DND-41 (cell line): ENCODE measurements at places on chromosomes 13 and 19.
A peak's percentile ranks its signal among the peaks of the same experiment; 100 is the strongest.

DNA sequence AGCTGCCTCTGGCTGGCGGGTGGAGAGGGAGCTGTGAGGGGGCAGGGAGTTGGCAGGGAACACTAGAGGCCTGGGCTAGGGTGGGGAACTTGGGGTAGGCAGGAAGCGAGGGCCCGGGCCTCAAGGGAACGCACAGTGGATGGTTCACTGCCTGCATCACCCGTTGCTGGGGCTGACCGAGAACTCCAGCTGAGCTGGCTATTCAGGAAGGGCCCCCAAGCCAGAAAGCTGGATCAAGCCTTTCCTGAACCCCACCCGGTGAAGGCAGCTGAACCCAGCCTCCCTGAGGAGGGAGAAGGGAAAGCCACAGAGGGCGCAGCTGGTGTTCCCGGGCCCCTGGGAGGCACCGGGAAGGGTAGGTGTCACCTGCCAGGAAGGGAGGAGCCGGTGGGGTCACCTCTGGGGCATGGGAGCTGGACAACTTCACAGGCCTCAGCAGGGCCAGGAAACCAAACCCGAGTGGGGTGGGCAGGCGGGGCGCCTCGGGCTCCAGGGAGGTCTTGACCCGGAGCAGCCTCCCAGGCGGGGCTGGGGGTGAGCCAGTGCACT is 13.9 kb downstream of the PALM start:
- DNase-seq, result no peak

DNA sequence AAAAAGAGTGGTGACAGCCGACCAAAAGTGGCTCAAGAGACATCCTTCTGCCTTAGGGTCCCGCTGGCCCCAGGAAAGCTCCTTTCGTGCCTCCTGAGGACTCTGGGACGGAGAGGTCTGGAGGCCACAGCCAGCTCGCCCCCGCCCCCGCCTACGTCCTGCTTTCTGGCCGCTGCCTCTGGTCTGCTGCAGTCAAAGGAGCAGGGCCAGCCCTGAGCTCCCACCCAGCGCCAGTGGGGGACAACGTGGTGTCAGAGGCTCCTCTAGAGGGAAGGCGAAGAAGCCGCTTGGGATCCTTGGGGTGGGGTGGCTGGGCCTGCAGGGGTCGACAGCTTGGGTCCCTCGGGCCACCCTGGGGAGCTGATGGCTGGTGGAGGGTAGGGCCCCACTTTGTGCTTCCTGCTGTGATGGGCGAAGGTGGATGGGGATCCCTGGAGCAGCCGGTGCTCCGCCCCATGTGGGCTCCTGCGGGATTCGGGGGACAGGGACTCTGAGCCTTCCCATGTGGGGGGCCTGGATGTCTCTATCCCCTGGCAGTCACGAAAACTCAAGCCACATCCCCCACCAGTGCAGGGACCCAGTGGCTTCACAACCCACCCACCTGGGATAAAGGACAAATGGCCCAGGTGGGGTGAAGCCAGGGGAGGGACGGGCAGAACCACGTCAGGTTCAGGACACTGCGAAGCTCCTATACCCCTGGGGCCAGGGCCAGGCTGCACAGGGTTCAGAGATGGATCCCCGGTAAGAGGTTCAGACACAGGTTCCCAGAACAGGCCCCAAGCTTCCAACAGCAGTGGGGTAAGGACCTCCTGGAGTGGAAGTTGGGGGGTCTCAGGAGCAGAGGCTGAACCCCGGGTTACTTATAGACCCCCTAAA is 9.0 kb upstream of the DIRAS1 start:
- DNase-seq, result no peak

DNA sequence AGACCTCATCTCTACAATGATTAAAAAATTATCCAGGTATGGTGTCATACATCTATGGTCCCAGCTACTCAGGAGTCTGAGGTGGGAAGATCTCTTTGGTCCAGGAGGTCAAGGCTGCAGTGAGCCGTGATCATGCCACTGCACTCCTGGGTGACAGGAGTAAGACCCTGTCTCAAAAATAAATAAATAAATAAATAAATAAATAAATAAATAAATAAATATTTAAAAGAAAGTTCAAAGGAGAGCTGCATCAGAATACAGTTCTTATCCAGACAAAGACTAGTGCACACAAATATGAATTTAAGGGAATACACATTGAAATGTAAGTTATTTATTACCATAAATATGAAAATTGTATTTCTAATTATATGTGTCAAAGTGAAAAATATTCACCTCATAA is 624.9 kb downstream of the SLITRK6 start:
- no peak for DNase-seq

DNA sequence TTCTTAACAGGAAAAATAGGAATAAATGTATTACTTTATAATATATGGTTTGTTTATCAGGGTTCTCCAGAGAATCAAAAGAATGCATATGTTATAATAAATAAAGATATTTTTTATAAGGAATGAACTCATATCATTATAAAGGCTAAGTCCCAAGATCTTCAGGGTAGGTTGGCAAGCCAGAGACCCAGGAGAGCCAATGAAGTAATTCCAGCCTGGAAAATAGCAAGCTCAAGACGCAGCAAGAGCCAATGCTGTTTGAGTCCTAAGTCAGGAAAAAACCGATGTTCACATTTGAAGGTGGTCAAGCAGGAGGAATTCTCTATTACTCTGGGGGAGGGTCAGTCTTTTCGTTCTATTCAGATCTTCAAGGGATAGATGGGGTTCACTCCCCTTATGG is 490.0 kb downstream of the PCDH20 start:
- DNase-seq, result no peak

- DNase-seq, result no peak
These were observed 221.6 kb downstream of the NBEA start for GRCh38 chr13:35163674-35164073.

GRCh38 chr19:52391135-52391534 is 6.5 kb upstream of the ZNF528 start:
- DNase-seq, result no peak

DNA sequence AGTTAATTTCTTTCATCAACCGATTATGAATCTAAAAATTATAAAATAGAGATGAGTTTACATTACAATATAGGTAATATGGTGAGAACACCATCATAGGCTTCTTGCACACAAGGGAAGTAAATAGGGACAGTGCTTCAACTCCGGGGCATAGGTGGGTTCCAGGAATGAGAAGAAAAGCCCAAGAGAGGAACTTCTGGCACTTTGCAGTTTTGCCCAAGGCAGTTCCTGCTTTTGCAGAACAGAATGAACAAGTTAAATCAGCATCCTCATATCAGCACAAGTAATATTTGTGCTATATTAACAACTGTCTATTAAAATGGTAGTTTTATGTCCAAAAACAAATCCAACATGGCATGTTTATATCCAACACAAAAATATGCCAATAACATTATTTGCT is 60.1 kb downstream of the DACH1 start:
- no peak for DNase-seq

DNA sequence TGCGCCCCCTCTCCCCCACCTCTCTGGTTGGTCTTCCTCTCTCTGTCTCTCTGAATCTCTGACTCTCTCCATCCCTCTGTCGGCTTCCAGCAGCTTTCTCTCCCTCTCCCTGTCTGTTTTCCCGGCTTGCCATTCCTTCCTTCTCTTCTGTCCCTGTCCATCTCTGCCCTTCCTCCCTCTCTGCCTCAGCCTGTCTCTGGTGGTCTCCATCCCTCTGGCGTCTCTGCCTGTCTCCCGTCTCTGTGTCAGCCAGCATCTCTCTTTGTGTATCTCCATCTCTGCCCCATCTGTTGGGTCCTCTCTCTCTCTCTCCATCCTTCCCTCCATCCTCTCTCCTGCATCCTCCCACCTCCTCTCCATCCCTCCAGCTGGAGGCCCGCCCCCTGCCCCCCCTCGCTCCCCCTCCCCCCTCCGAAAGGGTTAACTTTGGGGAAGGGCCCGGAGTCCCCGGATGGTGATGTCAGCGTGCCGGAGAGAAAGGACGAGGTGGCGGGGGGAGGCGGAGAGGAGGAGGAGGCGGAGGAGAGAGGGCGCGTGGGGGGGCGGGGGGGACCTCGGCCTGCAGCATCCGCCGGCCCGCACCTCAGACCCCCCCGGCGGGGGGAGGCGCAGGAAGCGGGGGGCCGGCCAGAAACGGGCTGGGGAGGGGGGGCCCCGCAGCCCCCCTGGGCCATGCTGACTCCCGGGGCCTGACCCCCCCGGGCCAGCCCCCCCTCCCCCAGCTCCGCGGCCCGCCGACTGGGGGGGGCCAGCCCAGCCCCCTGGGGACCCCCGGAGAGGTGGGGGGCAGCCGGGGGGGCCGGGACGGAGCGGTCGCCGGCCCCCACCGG is at the start of gene BRSK1:
Gene BRSK1, plus strand, starts transcription at position 450 of the 830 bp plus-strand sequence. CDS start 446 bp downstream, outside the sequence.
- DNase-seq, result peak; percentile 73

DNA sequence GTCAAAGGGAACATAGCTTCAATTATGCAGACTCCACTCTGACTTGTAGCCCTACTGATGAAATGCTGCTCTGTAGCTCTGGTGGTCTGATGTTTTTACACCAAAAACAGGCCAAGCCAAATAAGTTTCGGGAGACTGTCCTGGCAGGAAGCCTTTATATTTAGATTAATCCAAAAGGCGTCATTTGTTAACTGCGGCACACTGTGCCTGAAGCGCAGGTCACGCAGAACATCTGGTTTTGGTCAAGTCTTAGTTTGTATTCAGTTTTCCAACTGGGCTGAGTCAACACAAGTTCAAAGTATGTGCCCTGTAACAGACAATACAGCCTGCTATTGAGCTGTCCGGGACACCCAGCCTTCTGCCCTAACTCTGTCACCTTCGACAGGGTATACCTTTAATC is 154.6 kb upstream of the IPO5 start:
- no peak for DNase-seq

DNA sequence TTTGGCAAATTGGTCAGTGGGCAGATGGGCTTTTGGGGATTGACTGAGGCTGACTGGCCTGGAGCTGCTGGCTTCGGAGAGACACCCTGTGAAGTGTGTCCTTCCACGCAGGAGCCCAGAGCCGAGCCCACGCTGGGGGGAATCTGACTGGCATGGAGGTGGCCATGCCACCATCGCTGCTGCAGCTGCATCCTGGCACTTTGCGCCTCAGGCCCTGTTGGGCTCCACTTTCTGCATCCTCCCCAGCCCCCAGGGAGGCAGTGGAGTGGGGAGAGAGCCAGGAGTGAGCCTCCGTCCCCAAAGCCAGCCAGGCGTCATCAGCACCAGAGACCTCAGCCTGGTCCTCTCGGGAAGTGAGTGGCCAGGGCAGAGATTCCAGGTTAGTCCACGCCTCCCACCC is 17.0 kb upstream of the NCCRP1 start:
- DNase-seq, result no peak

- DNase-seq, result no peak
These were observed 8.1 kb upstream of the PGLYRP1 start for GRCh38 chr19:46030812-46031550.

DNA sequence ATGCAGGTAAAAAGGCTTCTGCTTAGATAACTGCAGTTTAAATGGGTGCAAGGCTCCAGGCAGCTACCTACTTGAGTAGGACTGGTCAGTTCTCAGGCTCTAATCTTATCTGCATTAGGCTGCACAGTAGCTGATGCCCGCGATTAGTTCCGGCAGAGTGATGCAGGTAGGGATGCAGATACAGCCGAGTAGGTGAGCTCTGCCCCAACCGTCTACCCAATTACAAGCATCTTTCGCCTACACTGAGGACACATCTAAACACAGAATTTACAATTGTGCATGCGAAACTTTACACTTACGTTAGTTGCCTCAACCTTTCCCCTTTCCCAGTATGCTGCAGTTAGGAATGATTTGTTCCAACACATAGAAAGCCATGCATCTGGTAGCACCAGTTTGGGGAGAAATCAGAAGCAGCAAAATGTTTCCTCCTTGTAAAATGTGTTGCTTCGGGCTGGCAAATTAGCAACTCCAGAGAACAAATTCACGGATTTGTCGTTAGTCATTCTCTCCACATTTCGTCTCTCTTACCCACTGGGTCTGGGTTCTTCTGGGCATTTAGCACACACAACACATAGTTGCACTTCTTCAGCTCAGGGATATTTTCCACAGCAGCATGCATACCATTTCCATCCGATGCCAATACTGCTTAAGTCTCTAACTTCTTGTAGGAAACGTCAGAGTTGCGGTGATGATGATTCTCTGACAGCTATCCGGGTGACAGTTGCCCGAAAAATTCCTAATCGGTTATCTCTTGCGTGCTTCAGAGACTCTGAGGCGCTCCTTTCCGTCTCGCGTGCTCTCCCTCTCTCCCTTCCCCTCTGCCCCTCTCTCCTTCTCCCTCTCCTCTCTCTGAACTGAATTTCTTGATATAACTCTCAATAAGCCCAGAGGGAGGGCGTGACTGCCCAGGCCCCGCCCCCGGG is at the start of gene PCDH9:
Gene PCDH9, minus strand, starts transcription at position 856 of the 923 bp plus-strand sequence. CDS start 1,896 bp downstream, outside the sequence.
- DNase-seq, result peak; percentile 21

- DNase-seq, result no peak
These were observed 11.6 kb downstream of the ZNF160 start for GRCh38 chr19:53091413-53092254.

DNA sequence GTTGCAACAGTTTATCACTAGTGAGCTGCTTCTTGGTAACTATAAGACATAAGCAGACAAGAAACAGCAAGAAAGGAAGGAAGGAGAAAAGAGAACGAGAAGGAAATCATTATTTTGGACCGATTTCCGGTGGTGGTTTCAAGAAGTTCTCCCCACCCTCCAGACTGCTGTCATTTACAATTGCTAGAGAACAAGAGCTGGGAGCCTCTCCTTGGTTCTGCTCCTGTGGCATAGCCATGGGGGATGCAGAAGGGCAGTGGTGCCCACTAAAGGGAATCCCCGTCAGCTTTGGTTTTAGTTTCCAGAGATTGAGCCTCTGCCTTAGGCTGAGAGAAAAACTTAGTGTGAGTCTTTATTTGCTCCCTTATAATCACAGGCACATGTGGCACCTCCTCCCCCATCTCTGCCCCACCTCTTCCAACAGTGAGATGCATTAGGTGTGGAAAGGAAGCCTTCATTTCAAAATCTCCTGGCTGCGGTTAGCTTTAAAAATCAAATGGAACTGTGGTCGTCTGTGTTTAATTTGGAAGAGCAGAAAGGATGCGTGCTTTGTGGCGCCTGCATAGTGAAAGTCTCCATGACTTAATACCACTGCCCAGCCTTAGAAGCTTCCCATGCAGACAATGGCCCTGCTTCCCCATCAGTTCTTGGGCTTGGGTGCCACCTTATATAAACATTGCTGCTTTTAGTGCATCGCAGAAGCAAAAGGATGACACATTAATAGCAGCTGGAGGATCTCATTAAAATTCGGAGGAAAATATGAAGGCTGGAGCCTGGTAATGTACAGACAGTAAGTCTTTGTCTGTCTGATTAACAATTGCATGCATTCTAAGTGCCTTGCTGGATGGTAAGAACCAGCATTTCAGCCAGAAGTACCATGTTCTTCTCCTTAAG is 25.0 kb downstream of the LRCH1 start:
- peak; percentile 44 for DNase-seq

DNA sequence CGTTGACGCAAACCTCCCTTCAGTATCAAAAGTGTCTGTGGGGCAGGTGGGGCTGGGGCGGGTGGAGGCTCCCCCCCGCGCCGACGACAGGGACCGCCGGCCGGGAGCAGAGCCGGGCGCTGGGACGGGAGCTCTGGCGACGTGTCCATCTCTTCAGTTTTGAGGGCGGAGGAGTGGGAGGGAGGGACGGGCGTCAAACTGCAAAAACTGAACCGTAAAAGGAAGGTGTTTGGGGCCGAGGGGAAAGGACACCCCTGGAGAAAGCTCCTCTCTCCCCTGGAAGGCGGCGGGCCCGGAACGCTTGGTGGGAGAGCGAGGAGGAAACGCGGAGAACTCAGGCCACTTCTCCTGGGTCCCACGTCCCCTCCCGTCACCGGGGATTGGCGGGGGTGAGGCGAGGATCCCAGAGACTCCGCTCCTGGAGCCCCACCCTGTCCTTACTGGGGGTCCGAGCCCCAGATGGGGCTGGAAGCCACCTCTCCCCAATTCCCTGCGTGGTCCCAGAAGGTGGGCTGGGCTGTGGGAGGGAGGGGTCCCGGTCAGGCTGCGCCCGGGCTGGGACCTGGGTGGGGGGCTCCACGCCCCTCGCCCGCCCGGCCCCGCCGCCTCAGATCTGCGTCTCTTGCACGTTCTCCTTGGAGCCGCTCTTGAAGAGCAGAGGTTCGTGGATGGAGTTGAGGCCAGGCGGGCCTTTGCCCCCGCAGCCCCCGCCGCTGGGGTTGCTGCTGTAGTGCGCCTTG is 3.4 kb upstream of the ASPDH start:
- no peak for DNase-seq
